ENCODE measurements at places on chromosomes 4 and X. TPM values are rescaled to one million over a fixed set of nuclear protein-coding genes. Genes with fewer than 3 reads are reported as not detected.

DCAF8L2 gene
- polyA plus RNA-seq: not detected

RNF4 gene
- 19.8 TPM for polyA plus RNA-seq

SASH3 gene
- 13.2 TPM for polyA plus RNA-seq

FAM120C gene
- 0.23 TPM for polyA plus RNA-seq

PAGE5 gene
- polyA plus RNA-seq: not detected

HGFAC gene
- 0.22 TPM for polyA plus RNA-seq
